Stimulated activated CD4-positive, alpha-beta T cell treated with anti-CD3 and anti-CD28 coated beads, Interleukin-1b, Interleukin-23, amount 100 ng/mL, for 1 hour (primary cell): ENCODE measurements at places on chromosomes 5 and 9.

DNA sequence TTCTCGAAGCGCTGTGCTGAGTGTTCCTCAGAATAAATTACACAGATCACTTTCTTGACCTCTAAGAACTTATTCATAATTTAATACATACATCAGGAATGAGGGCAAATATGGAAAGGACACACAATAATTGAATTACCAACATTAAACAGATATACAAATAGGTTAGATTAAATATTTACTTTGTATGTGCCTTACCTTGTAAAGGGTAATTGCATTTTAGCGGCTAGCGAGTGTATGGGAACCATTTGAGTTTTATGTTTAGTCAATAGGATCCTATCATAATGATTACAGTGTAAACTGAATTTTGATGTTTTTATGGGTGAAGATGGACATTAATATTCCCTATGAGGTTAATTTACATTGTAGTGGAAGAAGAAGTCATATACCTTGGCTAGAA lies 1187.1 kb upstream of the WWC1 start:
- DNase-seq, result no peak

DNA sequence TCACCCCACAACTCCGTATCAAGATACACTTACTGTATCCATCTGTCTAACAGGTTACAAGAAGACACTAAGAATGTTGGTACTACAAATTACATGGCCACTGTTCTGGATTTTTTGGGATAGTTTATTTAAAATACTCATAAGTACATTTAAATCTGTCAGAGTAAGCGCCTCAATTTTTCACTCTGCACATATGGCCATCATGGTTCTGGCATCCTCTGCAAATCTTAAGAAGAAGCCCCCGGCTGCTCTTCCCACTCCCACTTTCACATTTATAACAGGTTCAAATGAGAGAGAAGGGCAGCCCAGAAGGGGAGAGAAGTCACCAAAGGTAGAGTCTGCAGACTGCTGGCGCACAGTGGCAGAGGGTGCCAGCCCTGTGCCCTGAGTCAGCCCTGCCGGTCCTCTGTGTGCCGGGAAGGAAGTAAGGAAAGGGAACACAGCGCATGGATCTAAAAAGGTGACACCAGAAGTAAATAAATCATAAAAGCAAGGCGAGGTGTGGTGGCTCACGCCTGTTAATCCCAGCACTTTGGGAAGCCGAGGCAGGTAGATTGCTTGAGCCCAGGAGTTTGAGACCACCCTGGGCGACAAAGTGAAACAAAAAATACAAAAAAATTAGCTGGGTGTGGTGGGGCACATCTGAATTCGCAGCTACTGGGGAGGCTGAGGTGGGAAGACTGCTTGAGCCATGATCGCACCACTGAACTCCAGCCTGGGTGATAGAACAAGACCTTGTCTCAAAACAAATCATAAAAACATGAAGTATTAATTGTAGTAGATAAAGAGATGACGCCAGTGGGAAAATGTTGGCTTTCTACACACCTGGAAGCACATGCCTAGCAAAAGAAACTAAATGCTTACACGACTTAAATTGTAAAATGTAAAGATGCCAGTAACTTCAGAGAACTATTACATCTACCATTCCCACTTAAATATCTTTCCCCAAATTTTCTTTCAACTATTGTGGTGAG lies 30.0 kb downstream of the RNF130 start:
- DNase-seq, result no peak

DNA sequence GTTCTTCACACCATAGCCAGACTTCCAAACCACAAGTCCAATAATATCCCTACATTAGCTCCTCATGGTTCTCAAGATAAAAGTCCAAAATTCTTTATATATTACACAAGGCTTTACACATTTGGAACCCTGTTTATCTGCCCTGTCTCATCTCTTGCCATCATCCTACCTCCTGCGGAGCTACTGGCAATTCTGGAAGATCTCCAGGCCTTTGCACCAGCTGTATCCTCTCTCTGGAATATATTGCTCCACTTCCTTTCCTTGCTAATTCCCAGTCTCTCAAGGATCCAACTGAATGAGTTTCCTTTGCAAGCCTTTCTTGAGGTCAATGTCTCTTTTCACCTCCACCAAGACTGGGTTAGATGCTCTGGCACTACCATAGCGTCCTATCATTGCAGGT lies 41.3 kb upstream of the MIER3 start:
- no peak for DNase-seq

- DNase-seq, result no peak
Measured at GRCh38 chr9:117682955-117683710, 21.1 kb upstream of the TLR4 start.

DNA sequence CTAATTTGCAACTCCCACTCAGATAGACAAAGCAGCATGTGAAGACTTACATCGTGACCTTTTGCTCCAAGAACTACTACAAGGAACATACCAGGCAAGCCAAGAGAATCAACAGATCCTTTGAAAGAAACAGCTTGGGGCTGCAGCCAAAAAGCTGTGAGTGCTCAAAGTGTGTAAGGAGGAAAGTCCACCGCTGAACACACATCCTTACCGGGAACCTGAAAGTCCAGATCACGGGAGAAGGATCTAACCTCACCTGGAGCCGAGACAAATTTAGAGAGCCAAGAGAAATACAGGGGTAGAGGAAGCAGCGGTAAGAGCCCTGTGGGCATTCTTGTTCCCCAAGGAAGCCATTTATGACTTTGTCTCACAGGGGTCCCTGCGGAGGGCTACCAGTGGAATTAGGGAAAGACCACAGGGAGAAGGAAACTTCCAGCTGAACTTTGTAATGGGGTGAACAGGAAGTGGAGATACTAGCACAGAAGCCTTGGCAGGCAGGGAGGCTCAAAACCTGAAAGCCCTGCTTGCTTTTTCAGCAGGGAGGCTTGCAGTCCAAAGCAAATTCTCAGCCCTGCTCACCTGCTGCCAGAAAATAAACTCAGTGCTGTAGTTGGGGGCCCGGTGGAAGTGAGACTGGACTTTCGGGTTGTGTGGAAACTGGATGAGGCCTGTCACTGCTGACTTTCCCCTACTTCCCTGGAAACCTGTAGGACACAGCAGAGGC lies 350.2 kb downstream of the DTWD2 start:
- DNase-seq, result no peak

- no peak for DNase-seq
Measured at GRCh38 chr9:111237447-111237846, 92.6 kb downstream of the OR2K2 start.

DNA sequence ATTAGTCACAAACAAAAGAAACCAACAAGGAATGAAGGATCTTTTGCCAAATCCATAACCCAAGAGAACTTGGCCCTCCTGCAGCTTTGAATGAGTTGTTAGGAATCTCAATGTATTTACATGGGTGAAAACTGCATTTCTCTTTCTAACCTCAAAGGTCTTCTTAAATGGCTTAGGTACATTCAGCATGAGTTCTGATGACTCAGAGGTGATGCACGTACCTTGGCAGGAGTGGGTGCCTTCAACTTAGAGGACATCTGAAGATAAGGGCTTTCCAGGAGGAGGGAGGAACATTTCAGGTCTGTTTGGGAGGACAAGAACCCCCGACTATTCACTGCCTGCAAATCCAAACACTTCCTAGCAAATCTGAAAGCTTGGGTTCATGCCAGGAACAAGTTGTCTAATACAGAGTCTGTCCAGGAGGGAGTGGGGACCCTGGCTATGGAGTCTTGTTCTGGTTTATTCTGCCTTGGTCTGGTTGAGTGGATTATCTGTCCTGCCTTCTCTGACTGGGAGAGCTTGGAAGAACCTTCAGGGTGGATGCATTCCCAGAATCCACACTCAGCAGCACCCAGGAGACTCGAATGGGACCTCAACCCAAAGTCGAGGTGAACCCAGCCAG lies 65.7 kb downstream of the IRX2 start:
- DNase-seq, result no peak
